ENCODE measurements at places on chromosomes 4 and X.

GRCh38 chr4:150960818-150961217 lies 54.3 kb downstream of the LRBA start:
- DNase-seq: peak; percentile 38

DNA sequence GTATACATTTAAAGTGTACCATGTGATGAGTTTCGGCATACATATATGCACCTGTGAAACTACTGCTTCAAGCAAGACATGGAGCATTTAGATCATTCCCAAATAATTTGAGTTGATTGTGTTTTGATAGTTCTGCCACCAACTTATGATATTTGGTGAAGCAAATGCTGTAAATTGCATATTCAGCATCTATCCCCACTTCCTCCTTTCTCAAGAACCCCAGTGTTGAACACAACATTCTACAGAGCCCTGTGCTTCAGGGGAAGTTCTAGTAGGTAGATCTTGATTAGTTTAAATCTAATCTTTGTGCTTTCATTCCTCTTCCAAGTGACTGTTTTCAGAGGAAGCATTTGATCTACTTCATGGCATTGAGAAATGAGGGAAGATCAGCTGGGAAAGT lies 5.4 kb upstream of the SHROOM3 start:
- no peak for DNase-seq

- DNase-seq: no peak
These were observed 15.2 kb downstream of the USP11 start for GRCh38 chrX:47247999-47248320.

DNA sequence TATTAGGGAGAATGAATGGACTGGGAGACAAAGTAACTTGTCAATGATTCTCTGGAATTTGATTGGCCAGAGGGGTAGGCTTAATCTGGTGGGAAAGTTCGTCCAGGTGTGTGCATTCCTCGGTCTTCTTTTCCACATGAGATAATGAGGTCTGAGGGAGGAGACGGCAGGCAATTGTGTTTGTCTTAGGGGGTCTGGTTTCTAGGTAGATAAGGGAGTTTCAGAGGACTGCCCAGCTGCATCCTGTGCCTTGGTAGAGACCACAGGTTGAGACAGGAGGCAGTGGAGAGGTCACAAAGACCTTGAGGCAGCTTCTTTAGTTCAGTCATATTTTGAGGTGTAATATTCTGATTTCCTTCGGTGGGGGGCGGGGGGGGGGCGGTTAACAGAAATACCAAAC lies 4.3 kb downstream of the MGST2 start:
- no peak for DNase-seq

- DNase-seq: no peak
These were observed 12.4 kb downstream of the SLC34A2 start for GRCh38 chr4:25667931-25668557.

GRCh38 chr4:127239902-127240763 lies 392.6 kb upstream of the INTU start:
- DNase-seq: no peak

- DNase-seq: no peak
These were observed 51.6 kb downstream of the SUPT20HL2 start for GRCh38 chrX:24262309-24262708.
